ENCODE measurements at places on chromosomes 7 and 10.
A peak's percentile ranks its signal among the peaks of the same experiment; 100 is the strongest.

- no peak for DNase-seq
These were observed 52.2 kb downstream of the ERCC6 start for GRCh38 chr10:49486738-49487137.

- no peak for DNase-seq
These were observed 29.4 kb upstream of the PARD3 start for GRCh38 chr10:34844448-34844847.

DNA sequence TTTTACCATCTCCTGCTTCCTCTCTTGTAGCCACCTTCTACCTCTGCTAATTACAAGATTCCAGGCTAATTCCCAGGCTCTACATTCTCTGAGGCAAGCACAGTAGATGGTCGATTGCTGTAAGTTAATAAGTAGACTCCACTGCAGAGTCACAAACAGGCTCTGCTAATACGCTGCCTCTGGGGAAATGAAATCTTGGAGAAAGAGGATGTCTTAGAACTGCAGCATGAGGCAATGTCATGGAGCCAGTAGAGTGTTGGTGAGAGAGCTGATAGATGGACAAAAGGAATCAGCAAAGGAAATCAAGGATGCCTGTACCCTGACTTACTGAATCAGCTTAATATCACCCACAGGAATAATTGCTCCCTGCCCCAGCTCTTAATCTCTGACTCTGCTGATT is 1260.3 kb downstream of the XPNPEP1 start:
- DNase-seq, result no peak

DNA sequence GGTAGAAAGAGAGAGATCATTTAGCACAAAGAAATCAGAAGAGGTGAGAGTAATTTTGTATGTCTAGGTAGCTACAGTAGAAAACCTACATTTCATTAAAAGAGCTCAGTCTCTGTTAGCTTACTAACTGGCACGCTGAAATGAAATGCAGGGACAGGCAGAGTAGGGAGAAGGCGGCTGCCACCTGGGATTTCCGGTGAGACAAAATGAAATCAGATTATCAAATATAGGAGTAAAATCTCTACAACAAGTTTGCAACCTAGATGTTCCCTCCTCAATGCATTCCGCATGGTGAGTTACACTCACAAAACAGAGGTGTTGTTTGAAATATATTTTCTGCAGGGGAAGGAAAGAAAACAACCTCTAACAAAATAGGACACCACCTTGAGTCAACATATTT is 55.9 kb downstream of the VOPP1 start:
- no peak for DNase-seq

- no peak for DNase-seq
These were observed 18.6 kb downstream of the INA start for GRCh38 chr10:103295374-103296015.

GRCh38 chr7:140479739-140480084 is 407 bp upstream of the MKRN1 start:
- no peak for DNase-seq

DNA sequence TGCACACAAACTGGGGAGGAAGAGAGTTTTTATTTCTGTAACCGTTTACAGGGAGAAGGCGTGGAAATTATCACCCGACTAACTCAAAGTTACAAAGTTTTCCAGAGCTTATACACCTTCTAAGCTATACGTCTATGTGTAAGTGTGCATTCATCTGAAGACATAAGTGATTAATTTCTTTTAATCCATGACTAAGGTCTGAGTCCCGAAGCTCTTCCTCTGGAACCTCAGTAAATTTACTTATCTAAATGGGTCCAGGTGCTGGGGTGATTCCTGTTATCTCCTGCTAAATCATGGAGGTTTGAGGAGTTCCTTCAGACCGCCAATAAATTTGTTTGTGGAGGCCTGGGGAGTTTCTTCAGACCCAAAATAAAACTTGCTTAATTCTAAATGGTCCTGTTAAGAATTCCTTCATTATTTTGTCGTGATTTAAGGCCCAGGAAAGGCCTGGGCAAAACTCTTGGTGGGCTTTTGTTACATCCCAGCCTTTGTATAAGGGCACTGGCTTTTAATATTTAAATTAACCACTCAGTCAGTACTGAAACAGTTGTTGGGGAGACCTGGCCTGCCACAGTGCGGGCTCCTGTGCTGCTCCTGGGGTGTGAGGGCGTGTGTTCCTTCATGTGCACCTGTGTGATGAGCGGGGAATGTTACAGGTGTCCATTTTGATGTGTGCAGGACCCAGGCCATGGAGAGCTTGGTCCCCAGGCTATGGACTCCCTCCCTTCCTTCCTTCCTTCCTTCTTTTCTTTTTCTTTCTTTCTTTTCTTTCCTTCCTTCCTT is 5.8 kb upstream of the METTL27 start:
- no peak for DNase-seq

DNA sequence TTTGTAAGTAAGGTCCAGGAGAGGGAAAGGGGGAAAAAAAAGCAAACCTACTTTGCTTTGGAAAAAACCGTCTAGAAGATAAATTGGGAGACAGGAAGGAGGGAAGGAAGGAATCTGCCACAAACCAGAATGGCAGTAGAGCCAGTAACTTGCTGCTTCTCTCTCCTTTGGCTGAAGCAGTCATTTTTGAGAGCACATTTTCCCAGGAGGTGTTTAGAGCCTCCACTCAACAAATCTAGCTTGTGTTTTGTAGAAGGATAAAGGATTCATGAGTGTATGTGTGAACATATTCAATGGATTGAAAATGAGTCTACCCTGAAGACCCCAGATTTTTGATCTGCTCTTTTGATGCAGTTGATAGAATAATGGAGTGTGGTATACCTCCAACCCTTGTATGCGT is 2.6 kb downstream of the NRG3 start:
- DNase-seq, result no peak

GRCh38 chr10:82148764-82149163 is 273.8 kb downstream of the NRG3 start:
- no peak for DNase-seq

DNA sequence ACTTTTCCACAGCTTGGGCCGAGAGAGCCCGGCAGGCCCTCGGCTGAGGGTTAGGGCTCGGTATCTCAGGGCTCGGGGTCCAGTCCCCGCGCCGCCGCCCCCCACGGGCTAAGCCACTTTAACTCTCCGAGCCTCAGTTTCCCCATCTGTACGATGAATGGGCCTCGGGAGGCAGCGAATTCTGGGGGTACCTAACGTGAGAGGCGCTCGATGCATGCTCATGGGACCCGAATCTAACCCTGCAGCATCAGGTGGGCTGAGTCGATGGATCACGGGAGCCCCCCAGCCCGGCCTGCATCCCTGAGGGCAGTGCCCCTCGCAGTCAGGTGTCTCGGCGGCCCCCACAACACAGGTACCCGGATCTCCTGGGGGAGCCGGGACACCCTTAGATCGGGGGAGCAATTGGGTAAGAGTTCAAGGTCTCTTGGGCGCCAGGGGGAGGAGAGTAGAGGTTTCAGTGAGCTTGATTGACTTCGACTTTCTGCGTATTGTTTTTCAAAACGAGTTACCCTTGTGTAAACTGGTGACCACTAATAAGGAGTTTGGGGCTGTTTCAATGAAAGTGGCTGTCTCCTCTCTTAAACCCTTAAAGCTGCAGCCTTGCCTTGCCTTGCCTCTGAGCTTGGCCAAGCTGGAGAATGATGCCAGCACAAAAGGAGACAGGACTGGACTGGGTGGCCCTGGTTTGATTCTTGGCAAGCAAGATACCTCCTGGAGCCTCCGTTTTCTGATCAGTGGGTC is 631 bp downstream of the POR start:
- no peak for DNase-seq

- peak; percentile 22 for DNase-seq
These were observed 22.5 kb downstream of the ST8SIA6 start for GRCh38 chr10:17431871-17432311.

DNA sequence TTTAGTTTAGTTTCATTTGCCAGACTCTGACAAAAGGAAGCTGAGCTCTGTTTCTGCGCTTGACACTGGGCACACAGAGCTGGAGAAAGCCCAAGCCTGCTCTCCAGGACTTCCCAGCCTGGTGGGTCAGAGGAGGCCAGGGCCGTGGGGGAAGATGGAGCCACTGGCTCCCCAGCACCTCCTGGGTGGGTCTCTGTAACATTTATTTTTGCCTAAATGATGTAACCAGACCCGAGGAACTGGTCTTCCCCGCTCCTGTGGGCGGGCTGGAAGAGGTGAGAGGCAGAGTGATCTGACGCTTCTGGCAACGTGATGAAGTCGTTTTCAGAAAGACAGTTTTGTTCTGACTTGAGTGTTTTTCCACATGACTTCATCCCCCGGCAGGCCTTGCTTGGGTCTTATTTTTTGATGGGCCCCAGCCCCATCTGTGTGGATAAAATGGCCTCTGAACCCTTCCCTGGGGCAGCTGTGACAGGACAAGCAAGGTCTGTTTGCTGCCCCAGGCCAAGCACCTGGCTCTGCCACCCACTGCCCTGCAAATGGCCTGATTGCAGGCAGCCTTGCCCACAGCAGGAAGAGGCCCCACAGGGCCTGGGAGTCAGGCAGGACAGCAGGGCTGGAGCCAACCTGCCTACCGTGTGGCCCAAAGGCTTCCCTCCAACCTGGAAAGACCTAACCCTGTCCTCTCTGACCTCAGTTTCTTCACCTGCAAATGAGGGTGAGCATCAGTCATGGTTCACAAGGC is 304.9 kb upstream of the ZMIZ1 start:
- DNase-seq, result no peak

- DNase-seq, result no peak
These were observed 17.6 kb downstream of the TCAF1 start for GRCh38 chr7:143884241-143884968.

DNA sequence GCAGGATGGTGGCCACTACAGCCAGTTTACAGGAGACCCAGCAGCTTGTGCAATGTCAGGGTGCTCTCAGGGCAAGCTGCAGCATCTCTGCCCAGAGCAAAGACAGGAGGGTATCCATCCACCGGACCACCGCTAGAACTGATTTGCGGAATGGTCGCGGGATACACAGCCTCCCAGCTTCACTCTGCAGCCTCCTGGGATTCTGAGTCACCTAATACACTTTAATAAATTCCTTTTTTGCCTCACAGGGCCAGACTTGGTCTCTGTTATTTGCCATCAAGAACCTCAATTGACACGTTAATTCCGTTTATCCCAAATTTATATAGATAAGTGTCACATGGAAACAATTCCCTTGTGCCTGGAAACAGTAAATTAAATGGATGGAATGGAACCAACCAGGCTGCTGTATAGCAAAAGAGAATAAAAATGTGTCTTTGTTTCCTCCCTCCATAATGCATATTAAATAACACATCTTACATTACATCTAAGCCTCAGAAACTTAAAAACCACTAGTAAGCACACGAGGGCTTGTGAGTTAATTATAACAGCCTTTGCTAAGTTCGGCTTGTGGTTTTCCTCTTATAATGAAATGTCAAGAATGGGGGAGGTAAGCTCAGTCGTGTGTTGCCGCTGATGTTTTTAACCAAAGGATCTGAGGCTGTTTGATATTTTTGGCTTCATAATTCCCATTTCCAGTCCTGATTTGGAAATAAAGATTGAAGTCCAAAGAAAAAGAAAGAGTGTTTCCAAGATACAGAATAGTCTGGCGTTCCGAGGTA is 52.1 kb downstream of the ADRB1 start:
- DNase-seq, result no peak

GRCh38 chr7:117605712-117606111 is 125.9 kb downstream of the CFTR start:
- DNase-seq, result no peak

DNA sequence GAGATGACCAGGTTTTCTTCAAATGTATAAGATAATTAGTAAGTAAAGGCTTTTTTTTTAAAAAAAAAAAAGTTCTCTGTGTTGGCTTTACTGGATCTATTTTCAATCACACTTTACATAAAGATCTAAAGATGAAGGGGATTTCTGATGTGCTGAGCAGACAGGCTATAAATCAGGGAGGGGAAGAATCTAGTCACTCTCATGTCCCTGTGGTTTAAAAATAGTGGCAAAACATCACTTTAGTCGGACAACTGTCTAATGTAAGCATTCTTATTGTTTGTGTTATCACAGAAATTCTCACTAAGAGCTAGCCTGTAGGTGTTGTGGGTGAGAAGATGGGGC is 132.7 kb downstream of the ICA1 start:
- DNase-seq, result no peak

Data from foreskin melanocyte (primary cell).